Activated gamma-delta T cell treated with Interleukin-2 at 50 U/mL for 16 hours (primary cell): ENCODE measurements at places on chromosomes 4 and X.

GRCh38 chr4:116024954-116025708 is 911.7 kb upstream of the NDST4 start:
- no peak for DNase-seq

- no peak for DNase-seq
These were observed 97.2 kb upstream of the FRG1 start for GRCh38 chr4:189843413-189844009.

DNA sequence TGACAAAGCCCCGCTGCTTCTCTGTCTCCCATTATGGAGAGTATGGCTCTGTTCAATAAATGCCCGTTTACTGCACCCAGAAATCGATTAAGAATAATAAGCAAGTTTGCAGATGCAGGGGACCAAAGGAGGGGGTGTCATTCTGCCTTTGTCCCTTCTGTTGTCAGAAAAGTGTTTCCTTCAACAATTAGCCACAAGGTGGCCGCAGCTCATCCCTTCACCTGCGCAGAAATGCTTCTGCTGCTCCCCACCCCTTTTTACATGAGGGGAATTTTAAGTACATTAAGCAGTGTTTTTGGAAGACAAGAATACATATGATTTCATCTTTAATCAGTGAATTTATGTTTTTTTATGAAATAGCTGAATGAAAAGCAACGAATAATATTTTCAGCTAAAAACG is 175.6 kb upstream of the ARX start:
- DNase-seq: no peak

GRCh38 chr4:85784947-85785346 is 310.0 kb downstream of the ARHGAP24 start:
- DNase-seq: no peak

DNA sequence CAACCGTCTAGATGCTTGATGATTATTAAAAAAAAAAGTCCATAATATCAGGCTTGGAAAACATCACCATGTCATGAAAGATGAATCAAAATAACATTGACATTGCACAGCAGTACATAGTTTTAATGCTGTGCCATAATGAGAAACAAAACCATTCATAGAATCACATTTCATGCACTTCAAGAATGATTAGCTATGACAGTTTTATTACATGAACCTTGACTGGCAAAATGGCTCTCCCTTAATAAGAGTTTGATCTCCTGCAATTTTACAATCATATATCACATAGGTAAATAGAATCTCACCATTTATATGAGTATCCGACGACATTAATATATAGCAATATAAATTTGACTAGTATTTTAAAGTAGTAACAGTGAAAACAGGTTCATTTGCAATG is 49.8 kb downstream of the TECRL start:
- DNase-seq: no peak

DNA sequence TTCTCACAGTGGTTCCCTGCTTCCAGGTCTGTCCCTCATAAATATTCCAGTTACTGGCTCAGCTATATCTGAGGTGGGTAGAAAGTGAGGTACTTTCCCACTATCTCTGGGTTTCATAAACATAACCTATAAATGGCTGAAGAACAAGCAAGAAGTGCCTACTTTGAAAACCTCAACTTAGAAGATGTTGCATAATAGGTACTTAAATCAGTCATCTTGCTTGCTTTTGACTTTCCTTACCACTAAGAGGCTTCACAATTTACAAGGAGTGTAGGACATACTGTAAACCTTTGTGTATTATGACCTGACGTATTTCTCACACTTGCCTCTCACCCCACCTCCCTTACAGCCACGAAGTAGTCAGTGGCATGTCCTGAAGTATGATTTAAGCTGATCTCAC is 145.9 kb downstream of the PCDH19 start:
- no peak for DNase-seq

- DNase-seq: no peak
These were observed 841.9 kb upstream of the HS3ST1 start for GRCh38 chr4:12270546-12270945.

DNA sequence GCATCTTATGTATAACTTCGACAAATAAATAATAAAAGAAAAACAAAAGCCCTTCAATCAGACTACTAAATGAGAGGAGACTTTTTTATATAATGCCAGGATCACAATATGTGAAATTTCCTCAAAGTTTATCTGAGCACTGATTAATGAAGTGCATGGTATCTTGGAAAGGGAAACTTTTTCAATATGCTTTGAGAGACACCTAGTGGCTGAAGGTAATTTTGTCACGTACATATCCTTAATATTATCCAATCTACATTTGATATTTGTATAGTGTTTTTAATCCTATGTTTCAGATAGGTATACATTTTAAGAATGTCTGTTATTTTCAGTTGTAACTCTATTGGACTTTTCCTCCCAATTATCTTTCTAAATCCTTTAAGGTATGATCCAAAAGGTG is 146.8 kb downstream of the KLHL4 start:
- no peak for DNase-seq

- DNase-seq: no peak
These were observed 105.5 kb downstream of the MID1 start for GRCh38 chrX:10514891-10515290.

DNA sequence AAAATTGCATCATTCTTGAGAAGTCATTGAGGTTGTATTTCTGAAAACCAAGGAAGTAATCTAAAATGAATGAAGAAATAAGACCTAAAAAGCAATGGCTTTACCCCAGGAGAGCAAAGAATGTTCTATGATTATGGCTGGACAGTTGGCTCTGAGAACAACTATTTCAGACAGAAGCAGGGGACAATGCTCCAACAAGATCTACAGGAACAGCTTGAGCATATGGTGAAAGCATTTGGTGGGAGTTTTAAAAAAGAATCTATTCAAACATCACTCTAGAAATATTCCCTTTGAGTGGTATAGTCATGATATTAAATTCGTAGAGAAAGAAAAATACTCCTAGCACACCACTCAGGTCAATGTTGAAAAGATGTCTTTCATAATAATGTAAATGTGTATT is 26.7 kb downstream of the DYNLT3 start:
- no peak for DNase-seq

GRCh38 chr4:172035562-172035961 is 222.4 kb downstream of the GALNTL6 start:
- no peak for DNase-seq

DNA sequence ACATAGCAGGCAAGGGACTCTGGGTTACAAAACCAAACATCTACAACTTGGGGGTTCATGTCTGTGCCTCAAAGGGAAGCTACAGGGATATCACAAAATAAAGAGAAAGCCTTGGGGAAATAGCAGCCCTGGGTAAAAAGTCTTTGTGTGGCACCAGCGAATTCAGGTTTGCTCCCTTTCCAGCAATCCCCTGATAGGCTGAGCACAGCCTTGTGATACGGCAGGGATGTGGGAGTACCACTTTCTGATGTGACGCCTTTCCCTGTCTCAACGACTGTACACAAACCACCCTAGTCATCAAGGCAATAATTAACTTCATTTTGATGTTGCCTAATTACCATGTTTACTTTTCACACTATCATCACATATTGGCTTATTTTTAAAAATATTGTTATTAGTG is 164.9 kb downstream of the LDB2 start:
- DNase-seq: no peak
